NCI-H748 treated with DMSO at 0.1 percent for 48 hours (cell line): ENCODE measurements at places on chromosomes 3 and 15.
A peak's percentile ranks its signal among the peaks of the same experiment; 100 is the strongest.

DNA sequence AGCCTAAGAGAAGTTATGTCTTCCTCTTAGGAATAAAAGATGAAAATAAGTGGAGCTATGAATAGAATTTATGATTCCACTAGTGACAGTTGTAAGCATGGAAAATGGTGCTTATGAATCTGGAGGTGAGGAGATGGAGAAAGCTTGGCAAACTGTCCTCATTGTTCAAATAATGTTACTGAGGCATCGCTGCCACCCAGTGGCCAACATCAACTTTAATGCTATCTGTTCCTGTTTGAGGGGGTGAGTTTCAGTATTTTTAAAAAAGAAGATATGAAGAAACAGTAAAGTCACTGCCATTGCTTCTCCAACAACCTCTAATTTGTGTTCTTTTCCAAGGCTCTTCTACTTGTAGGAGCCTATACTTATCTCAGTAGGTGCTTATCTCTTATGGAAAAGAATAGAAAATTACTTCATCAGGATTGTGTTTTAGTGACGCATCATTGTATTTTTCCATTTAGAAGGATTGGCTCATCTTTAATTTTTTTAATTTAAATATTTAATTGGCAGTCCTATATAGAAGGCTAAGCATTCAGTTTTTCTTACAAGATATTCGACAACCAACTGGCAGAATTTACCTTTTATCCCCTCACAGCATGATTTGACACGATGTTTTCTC lies 260.4 kb upstream of the P2RY1 start:
- DNase-seq: peak; percentile 7

DNA sequence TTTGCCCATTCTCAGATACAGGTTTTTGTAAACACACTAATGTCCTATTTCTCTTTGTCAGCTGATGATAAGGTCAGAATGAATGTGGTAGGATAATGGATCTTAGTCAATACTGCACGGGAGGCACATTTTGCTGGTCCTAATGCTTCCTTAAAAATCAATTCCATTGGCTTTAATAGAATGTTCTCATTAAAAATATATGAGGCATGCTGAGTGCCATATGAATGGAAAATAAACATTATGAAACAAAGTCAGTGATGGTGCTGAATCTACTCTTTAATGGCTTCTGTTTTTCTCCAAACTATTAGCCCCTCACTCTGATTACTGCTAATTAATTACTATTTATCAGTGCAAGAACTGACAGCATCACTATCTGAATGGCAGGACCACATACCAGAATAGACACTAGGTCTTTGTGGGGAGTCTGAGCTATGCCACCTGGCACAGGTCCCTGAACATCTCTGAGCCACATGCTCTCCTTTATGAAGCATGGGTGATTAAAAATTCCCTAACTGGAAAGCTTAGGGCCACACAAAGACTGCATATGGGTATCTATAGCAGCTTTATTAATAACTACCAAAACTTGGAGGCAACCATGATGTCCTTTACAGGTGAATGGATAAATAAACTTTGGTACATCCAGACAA lies 278.9 kb downstream of the MEX3B start:
- DNase-seq: no peak

DNA sequence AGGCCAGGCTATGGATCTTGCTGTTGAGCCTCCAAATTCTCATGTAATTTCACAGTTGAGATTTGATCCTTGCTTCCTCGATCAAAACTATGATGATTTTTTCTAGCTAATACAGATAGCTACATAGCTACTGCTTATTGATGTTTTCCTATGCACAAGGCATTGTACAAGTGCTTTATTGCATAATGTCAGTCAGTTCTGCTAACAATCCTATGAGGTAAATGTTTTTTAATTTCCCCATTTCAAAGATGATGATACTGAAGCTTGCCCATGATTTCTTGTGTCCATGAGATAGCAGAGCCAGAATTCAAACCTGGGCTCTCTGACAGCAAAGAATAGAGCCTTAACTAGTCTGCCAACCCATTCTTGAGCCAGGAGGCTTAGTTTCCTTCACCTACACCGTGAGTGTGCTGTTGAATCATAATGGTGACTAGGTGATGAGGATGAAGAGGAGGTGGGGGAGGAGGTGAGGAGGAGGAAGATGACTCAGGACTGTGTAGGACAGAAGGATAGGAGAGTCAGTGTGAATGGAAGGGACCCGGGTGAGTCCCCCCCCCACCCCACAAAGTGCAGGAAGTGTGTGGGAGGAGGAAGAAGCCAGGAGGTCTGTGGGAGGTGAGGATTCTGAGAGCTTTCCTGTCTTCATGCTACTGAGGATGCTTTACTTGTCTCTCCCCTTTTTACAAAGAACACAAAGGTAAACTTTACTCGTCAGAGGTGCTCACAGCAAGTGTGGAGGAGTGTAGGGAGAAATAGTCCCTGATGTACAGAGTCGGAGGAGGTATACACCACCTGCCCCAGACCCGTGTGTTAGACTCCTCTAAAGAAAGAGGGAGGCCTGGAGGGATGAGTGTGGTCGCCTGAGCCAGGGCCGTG lies 3.6 kb downstream of the TAGLN3 start:
- DNase-seq: no peak

GRCh38 chr3:197394464-197395321 lies 96.3 kb upstream of the DLG1 start:
- DNase-seq: no peak

DNA sequence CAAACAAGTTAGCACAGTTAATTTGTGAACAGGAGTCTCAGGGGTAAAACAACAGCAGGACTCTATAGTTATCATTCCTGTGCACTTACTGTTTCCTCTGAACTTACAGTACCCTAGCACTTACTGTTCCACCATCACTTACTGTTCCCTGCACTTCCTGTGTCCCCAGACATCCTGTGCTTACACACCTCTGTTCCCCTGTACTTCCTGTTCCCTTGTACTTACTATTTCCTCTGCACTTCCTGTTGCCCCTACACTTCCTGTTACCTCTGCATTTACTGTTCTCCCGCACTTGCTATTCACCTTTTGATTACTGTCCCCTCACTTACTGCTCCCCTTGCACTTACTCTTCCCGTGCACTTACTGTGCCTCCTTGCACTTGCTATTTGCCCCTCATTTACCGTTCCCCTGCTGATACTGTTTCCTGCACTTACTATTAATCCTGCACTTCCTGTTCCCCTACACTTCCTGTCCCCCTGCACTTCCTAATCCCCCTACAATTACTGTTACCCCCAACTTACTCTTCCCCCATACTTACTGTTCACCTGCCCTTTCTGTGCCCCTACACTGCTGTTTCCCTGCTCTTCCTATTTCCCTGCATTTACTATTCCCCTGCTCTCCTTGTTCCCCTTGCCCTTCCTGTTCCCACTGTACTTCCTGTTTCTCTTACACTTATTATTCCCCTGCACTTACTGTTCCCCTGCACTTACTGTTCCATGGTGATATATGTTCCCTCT lies 30.3 kb downstream of the TPRA1 start:
- DNase-seq: no peak

DNA sequence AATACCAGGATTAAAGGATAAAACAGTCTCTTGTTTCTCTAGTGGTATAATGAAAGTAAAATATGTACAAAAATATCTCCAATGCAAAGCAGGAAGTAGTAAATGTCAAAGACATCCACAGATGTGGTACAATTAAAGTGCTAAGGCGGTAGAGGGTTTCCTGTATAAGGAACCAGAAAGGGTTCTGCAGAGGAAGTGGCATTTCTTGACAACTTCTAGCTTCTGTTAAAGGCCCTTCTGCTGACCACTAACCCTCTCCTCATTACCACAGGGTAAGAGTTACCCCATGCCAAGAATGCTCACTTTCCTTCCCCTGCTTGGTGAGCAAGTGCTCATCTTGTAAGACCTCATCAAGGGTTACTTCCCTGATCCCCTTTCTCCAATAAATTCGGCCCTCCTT lies 883.6 kb upstream of the NR2F2 start:
- DNase-seq: no peak

DNA sequence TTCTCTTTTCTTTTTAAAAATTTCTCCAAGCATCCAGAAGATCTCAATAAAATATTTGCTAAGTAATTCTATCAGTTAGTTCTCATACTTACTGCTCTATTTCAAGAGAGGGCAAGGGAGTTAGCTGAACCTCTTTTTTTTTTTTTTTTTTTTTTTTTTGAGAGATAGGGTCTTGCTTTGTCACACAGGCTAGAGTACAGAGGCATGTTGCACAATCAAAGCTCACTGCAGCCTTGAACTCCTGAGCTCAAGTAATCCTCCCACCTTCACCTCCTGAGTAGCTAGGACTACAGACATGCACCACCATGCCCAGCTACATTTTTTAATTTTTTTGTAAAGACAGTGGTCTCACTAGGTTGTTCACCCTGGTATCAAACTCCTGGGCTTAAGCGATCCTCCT lies 21.4 kb downstream of the HDC start:
- DNase-seq: no peak

GRCh38 chr3:58880182-58880581 lies 169.6 kb downstream of the CFAP20DC start:
- DNase-seq: no peak

DNA sequence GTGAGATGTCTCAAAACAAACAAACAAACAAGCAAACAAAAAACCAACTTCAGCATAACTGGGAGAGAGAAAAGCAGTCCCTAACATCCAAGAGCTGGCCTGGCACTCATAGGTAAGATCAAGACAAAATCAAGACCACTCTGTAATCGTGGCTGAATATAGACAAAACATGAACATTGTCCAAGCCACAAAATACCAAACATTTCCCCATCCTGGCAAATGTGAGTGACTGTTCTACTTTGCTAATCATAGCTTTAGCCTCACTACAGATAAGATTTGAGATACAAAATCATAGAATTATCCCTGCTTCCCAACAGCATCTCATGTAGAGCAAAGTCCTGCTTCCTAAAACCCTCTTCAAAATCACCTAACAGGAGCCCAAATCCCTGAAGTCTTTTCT lies 116.7 kb upstream of the PRTG start:
- DNase-seq: no peak

DNA sequence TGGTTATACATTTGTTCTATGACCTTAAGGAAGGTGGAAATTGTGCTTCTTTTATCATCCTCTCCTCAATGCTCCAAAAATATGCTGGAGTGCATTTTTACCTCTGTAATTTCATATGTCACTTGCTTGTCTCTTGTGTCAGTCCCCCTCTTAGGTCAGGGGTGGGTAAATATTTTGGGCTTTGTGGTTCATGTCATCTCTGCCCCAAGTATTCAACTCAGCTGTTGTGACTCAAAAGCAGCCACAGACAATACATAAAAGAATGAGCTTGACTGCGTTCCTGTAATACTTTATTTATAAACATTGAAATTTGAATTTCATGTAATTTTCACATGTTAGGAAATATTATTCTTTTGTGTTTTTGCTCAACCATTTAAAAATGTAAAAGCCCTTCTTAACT lies 60.4 kb upstream of the SLC24A5 start:
- DNase-seq: no peak

- DNase-seq: no peak
Observed at GRCh38 chr3:134644731-134645514, 5.9 kb downstream of the KY start.

GRCh38 chr15:63600001-63600615 lies 2.9 kb downstream of the FBXL22 start:
- no peak for DNase-seq

DNA sequence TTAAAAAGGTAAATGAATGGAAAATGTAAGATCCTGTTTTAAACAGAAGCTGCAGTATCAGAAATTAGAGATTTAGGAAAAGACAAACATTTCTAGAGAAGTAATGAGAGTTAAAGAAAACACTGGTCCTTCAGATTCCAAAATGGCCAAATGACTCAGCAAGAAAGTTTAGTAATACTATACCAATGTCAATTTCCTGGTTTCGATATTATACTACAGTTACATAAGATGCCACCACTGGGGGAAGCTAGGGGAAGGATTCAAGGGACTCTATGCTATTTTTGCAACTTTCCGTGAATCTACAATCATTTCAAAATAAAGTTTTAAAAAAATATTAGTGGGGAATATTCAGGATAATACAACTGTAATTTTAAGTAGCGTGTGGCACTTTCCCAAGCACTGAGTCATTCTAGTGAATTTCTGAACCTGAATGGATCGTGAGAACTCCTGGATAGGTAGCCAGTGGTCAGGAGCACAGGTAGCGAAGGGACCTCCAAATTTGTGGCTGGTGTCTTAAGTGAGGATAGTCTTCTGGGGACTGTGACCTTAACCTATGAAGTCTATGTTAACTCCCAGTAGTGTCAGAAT lies 37.6 kb downstream of the TMCC1 start:
- DNase-seq: no peak

- no peak for DNase-seq
Observed at GRCh38 chr3:149460117-149460516, 14.4 kb upstream of the TM4SF4 start.

- DNase-seq: no peak
Observed at GRCh38 chr15:34621675-34622074, 38.2 kb upstream of the GOLGA8B start.

- no peak for DNase-seq
Observed at GRCh38 chr15:74725225-74725774, at the start of gene CYP1A1. TSS of gene CYP1A1 (minus strand) at chr15:74725528. CDS start at chr15:74723097, 2,431 bp downstream.

DNA sequence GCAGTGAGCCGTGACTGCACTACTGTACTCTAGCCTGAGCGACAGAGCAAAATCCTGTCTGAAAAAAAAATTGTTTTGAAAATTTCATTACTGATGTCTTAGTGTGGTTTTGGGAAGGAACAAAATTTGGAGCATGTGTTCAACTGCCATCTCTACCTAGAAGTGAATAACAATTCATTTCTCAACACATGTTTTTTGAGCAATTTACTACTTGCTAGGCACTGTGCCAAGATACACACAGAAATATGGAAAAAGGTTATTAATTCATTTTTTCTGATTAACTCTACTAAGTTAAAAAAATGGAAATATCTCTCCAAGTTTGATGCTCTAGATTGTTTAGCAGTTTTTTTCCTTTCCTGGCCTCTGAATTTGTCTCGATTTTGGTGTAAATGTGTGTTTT lies 5.2 kb upstream of the TCF12 start:
- no peak for DNase-seq

DNA sequence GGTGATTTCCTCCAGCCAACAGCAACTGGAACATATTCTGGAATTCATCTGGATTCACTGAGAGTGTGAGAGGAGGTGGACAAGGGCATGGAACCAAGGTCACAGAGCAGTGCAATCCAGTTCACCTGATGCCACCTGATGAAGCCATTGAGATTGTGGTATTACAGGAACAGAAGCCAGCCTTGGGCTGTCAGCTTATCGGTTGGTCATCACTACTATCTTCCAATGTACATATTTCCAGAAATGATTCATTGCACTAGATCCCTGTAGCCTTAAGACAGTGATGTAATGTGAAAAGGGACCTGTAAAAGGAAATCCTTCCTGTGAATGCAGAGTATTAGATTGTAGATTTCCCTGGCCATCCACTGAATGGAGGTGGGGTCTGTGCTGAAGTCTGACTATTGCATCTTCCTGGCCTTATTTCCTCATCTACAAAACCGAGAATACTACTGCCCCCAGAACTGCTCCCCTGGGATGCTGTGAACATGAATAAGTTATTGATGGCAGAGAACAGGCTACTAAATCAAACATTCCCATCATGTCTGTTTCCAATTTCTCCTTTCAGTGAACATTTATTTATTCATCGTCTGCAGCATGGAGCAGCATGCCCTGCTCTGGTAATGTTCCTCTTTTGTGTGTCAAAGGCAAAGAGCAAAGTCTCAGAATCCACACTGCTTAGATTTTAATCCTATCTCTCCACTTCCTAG lies 47.4 kb upstream of the TPM1 start:
- DNase-seq: no peak
